ENCODE measurements at places on chromosomes 2 and 18. TPM values are rescaled to one million over a fixed set of nuclear protein-coding genes. Genes with fewer than 3 reads are reported as not detected.

LRRC30 gene
- not detected for total RNA-seq

DNA sequence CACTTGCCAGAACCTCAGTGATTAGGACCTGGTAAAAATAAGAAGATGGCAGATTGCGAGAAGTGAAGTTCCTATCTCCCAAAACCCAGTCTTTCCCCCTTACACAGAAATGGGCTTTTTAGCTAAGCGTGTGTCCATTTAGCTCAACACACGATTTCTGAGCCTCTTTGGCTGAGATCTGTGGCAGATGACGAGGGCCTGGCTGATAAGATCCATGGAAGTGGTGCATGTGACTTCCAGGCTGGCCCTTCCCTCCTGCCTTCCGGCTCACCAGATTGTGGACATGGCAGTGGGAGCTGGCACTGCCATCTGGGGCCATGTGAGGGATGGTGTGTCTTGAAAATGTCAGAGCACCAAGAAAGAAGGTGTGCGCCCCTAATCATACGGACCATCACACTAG, 41.0 kb upstream of the ZFP36L2 start:
- H3K4me3 ChIP-seq: no peak overlapping the region
- no peaks in the 10 kb centered on the region for H3K27me3 ChIP-seq
- H3K36me3 ChIP-seq: no peaks in the 10 kb centered on the region
- no peak for DNase-seq
- peaks cover 37% of the 10 kb centered on the region for H3K4me1 ChIP-seq

DNA sequence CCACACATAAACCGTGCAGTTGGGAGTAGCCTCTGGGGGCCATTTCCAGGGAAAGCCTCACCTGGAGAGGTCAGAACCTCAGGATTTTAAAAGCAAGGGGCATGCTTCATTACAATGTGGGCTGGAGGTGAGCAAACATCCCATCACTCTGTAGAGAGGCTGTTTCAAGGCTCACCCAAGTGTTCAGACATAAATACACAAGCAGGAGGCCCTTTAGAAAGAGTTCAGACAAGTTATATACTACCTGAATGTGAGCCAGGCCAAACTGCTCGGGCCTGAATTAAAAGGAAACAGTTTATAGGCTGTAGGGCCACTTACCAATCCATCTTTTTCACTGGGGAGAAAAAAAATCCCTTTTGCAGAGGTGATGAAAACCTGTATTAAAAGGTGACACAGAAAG, 540.0 kb upstream of the ZEB2 start:
- H3K4me1 ChIP-seq: peaks cover 3% of the 10 kb centered on the region
- H3K36me3 ChIP-seq: no peaks in the 10 kb centered on the region
- DNase-seq: no peak
- no peaks in the 10 kb centered on the region for H3K27me3 ChIP-seq

- no peaks in the 10 kb centered on the region for H3K27me3 ChIP-seq
- peak overlapping the region; percentile 42 for H3K27ac ChIP-seq
- peaks cover 19% of the 10 kb centered on the region for H3K4me1 ChIP-seq
- no peak for DNase-seq
- H3K36me3 ChIP-seq: no peaks in the 10 kb centered on the region
- peak overlapping the region; percentile 81 for H3K4me3 ChIP-seq
Observed at GRCh38 chr2:71277147-71277475, 50.2 kb upstream of the PAIP2B start.

GRCh38 chr2:167933097-167933814, 314.1 kb downstream of the STK39 start:
- no peak overlapping the region for H3K27ac ChIP-seq
- no peaks in the 10 kb centered on the region for H3K27me3 ChIP-seq
- H3K4me1 ChIP-seq: no peaks in the 10 kb centered on the region
- no peak for DNase-seq
